ENCODE measurements at places on chromosomes 3 and 15.

- DNase-seq: no peak
Observed at GRCh38 chr15:69697916-69698315, 245.3 kb downstream of the RPLP1 start.

GRCh38 chr15:65954289-65954741 lies 85.0 kb downstream of the RAB11A start:
- DNase-seq: no peak

DNA sequence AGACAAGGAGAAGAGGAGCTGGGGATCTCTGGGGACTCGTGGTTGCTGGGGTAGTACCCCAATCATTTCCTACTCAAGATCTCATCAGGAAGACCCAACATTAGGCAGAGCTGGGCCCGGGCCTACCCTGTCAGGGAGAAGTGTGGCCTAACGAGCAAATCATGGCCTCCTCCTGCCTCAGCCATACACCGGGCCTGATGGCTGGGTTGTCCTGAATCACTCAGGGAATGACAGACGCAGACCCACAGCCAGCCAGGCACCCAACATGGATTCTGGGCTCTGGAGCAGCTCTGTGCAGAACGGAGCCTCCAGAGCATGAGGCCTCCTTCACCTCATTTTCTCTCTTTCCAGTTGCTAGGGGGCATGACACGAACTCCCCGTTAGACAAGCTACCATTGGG lies 19.7 kb downstream of the ITGA11 start:
- no peak for DNase-seq

- DNase-seq: no peak
Observed at GRCh38 chr3:162777118-162777517, 1280.5 kb downstream of the OTOL1 start.

DNA sequence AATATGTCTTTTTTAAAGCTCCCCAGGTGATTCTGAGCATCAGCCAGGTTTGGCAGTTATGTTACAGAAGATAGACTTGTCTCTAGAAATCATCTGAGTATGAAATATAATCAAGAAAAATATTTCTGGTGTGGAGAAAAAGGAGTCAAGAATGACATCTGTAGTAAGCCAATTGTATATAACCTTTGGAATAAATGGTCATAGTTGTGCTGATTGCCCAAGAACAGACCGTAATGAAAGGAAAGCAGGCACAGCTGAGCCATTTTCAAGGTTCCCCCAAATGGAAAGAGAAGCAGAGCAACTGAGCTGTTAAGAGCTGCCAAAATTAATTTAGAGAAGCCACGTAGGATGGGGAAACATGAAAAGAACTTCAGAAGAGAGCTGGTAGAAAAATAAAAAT lies 26.6 kb downstream of the GOLM2 start:
- DNase-seq: no peak

DNA sequence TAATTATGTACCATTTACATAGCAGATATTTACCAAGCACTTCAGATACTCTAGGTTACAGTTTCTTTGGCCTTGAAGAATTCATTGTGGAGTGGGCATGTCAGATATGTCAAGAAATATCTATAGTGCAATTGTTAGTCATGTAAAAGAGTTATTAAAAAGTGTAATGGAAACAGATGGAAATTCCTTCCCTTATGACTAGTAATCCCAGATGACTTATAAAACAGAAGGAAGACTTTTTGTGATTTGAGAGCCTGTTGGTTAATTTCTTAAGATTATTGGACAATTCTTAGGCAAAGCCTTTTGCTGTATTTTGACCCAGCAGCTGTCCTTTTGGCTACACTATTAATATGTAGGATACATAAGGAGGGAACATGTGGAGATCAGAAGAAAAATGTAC lies 708.9 kb upstream of the NECTIN3 start:
- no peak for DNase-seq

GRCh38 chr15:57857871-57858270 lies 151.4 kb downstream of the POLR2M start:
- DNase-seq: no peak

DNA sequence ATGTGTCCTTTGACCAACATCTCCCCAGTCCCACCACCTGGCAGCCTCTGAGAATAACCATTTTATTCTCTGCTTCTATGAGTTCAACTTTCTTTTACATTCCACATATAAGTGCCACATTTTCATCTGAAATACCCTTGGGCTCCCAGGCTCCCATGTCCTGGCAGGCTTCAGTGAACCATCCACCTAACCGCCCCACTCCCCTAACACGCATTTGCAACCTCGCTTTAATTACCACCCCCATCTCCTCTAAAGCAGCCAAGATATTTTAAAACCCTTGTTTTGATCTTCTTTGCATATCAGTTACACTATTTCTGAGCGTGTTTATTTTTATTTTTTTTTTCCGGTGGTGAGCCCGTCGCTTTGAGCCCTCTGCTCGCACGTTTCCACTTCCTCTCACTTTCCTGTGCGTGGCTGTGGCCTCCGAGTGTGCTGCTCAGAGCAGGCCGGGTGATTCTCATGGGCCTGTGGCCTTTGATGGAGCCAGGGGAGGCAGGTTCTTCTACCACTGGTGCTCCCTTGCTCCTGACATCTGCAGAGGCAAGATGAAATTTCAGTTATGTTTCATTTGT lies 195.4 kb upstream of the LPP start:
- DNase-seq: no peak

- DNase-seq: no peak
Observed at GRCh38 chr3:84566256-84566655, 392.5 kb upstream of the CADM2 start.

GRCh38 chr3:189267981-189268613 lies 96.3 kb downstream of the TPRG1 start:
- DNase-seq: no peak

DNA sequence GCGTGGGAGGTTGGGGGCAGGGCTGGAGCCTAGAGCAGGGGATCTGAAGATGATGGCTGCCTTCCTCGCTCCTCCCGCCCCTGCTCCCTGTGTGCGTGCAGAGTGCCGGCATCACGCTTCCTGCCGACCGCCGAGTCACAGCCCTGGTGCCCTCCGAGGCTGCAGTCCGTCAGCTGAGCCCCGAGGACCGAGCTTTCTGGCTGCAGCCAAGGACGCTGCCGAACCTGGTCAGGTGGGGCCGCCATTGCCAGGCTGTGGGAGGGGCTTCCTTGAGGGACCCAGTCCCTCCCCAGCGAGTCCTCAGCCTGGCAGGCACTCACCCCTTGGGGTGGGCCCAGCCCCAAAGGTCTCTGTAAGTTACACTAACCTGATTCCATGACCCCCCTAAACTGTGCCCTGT lies 17.6 kb downstream of the STAB1 start:
- no peak for DNase-seq

DNA sequence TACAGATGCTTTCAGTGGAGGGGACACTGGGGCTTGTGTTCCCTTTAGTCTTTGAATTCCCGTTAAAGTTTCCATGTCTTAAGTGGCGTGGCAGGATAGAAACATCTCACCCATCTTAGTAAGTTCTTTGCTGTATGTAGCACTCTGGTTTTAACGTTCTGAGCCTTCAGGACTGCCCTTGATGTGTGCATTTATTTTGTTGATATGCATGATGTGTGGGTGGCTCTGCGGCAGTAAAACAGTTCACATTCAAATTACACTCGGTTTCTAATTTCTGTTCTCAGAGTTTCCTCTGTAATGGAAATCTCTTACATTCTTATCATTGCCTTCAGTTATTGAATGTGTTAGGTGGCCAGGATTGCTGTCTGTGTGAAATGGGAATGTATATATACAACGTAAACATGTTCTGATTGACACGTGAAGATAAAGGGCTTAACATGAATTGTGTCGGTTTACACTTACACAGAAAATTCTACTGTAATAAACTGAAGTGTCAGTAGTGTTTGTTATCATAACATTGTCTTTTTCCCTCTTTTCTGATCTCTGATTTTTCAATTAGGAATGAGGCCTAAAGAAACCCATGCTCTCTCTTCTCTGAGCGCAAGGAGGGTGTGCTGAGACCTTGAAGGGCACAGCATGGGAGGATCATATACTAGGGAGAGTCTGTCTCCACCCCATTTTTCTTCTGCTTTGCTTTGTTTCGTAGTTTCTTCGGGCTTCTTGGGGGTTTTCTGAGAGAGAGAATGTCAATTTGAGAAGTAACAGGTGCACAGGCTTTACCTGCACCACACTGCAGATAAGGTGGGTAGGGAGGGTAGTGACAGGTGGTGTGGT lies 51.5 kb downstream of the IGF1R start:
- no peak for DNase-seq

GRCh38 chr15:40204100-40204499 lies 34.8 kb upstream of the PAK6 start:
- DNase-seq: no peak

DNA sequence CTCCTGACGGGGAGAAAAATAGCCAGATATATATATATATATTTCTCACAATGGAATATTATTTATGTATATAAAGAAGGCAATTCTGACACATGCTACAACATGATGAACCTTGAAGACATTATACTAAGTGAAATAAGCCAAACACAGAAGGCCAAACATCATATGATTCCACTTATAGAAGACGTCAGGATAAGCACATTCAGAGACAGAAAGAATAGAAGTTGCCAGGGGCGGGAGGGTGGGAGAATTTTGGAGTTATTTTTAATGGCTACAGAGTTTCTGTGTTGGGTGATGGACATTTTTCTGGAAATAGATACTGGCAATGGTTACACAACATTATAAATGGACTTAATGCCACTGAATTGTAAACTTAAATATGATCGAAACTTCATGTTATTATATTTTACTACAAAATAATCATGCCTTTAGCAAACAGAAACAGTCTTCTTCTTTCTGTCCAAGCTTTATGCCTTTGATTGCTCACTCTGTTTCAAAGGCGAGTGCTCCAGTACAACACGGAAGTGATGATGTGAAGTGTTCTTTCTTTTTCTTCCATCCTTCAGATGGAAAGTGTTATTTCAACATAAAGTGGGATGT lies 514.0 kb downstream of the OCA2 start:
- DNase-seq: no peak

- DNase-seq: no peak
Observed at GRCh38 chr3:159765860-159766294, 222.8 kb upstream of the IL12A start.

GRCh38 chr3:179536256-179536655 lies 26.5 kb upstream of the ACTL6A start:
- DNase-seq: no peak

GRCh38 chr3:57001356-57001755 lies 59.1 kb upstream of the SPATA12 start:
- no peak for DNase-seq

DNA sequence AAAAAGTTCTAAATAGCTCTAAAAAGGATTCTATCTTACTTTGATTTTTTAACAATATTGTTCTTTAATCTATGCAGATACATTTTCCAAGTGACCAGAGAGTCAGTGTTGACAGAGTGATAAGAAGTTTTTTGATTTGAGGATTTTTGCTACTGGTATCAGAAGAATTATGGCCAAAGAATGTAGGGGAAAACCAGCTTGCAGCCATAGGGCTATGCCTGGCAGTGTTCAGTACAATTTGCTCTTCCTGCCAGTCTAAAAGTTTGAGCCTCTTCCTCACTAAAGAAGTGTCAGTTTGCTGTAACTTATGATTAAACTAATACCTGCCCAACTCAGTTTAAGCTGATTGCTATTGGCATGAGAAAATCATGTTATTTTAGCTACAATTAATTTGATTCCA lies 35.3 kb upstream of the FSIP1 start:
- no peak for DNase-seq

- DNase-seq: no peak
Observed at GRCh38 chr15:64748251-64748650, 27.1 kb downstream of the RBPMS2 start.

- DNase-seq: no peak
Observed at GRCh38 chr3:155106119-155106518, 26.0 kb downstream of the MME start.

DNA sequence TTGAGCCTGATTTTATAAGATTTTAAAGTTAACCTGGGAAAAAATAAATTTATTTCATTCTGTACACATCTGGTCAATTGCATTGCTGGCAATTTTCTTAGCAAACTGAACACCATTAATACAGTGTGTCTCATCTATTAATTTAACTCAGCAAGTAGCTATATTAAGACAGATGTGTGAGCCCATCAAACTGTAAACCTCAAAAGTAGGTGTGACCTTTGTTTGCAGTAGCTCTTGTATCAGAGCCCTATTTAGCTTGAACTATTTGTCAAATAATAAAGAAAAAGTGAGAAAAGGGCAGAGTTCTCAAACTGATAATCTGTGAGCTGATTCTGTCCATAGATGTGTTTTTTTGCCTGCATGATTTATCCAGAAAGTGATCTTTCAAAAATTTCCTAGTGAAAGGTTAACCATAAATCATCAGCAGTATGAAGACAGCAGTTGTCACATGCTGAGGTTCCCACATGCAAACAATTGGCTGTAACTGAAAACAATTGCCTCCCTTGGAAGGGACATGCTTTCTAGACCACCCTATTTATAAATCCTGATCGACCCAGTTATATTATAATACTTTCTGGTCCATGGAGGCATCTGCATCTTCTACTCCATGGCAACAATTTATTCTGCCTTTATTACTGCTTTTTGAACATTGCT lies 646.5 kb downstream of the NSUN3 start:
- no peak for DNase-seq

DNA sequence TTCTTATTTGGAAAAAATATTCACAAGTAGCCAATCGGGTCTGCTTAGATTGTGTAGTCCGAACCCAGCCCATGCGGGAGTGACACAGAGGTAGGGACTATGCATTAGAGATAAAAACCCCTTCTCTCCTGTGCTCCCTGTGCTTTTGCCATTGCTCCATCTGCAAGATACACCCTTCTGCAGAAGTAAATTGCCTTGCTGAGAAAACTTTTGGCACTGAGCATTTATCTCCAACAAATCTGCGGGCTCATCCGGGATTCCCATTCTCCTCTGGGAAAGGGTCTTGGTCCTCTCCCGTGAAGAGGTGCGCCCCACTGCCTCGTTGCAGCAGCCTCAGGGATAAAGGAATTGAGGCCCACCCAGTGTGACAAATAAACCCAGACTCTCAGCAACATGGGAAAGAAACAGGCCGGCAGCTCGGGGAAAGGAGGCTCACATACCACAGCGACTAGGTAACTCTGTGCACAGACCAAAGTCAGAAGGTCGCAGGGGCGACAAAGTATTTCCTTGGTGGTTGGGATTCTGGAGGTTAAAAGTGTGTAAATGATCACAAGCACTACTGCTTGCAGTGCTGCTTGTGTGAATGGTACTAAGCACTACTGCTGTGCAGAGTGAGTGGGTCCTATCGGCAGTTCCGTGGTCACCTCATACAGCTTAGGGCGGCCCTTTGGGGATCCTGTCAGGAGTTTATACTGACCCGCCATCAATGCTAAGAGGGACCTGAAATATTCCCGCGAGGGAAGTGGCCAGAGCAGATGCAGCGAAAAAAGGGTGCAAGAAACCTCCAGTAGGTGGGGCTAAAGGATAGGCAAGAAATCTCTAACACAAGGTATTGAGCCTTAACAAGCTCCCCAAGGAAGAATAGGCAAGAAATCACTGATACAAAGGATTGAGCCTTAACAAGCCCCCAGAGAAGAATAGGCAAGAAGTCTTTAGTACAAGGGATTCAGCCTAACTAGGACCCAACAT lies 54.3 kb downstream of the GSK3B start:
- no peak for DNase-seq

- no peak for DNase-seq
Observed at GRCh38 chr15:62404194-62404985, 239.3 kb upstream of the C2CD4B start.

GRCh38 chr15:79900087-79900486 lies 3.3 kb upstream of the MTHFS start:
- DNase-seq: no peak

GRCh38 chr3:182063742-182064141 lies 352.0 kb downstream of the SOX2 start:
- no peak for DNase-seq

GRCh38 chr15:33358306-33358705 lies 47.5 kb downstream of the RYR3 start:
- no peak for DNase-seq

Data from HFF-Myc (cell line).